NCI-H446 (cell line): ENCODE measurements at places on chromosomes 6 and 20.

DNA sequence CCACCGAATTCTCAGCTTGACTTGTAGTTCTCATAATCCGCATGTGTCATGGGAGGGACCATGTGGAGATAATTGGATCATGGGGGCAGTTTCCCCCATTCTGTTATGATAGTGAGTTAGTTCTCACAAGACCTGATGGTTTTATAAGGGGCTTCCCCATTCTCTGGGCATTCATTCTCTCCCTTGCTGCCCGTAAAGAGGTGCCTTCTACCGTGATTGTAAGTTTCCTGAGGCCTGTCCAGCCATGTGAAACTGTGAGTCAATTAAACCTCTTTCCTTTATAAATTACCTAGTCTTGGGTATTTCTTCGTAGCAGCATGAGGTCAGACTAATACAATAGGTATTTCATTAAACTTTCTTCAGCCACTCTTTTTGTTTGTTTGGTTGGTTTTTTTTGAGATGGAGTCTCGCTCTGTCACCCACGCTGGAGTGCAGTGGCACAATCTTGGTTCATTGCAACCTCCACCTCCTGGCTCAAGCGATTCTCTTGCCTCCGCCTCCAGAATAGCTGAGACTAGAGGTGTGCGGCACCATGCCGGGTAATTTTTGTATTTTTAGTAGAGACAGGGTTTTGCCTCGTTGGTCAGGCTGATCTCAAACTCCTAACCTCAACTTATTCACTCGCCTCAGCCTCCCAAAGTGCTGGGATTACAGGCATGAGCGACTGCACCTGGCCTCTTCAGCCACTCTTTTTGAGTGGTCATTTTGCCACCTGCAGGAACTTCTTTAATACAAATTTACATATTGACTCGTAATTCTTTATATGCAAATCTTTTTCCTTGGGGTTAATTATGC, 36.3 kb downstream of the GSTA2 start:
- no peak for DNase-seq

- no peak for DNase-seq
Observed at GRCh38 chr6:45441851-45442453, 64.2 kb upstream of the SUPT3H start.

DNA sequence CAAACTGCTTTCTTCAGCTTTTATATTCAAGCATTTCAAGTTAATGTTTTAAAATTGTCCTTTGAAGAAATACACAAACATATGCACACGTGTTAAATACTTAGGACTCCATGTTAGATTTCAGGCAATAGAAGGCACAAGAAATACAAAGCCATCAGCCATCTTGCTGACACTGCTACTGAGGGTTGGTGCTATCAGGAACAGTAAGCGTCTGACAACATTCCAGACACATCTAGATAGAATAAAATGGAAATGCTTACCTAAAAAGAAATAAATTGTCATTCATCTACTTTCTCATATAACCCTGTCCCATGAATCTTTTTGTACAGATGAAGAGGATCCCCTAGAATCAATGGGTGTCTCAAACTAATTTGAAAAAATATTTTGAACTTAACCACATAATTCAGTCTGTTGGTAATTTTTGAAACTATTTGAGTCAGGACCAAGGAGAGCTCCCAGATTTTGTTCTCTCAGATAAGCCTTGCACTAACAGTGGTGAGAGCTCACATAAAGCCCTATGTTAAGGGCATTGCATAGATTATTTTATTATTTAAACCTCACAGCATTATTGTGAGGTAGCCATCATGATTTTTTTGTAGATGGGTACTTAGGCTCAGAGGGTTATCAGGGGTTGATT, 631.1 kb upstream of the POU3F2 start:
- no peak for DNase-seq

DNA sequence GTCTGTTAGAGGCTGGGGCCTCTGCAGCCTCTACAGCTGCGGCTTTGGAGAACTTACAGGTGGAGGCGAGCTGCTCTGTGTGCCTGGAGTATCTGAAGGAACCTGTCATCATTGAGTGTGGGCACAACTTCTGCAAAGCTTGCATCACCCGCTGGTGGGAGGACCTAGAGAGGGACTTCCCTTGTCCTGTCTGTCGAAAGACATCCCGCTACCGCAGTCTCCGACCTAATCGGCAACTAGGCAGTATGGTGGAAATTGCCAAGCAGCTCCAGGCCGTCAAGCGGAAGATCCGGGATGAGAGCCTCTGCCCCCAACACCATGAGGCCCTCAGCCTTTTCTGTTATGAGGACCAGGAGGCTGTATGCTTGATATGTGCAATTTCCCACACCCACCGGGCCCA, 2.6 kb downstream of the TRIM39 start:
- DNase-seq = no peak

DNA sequence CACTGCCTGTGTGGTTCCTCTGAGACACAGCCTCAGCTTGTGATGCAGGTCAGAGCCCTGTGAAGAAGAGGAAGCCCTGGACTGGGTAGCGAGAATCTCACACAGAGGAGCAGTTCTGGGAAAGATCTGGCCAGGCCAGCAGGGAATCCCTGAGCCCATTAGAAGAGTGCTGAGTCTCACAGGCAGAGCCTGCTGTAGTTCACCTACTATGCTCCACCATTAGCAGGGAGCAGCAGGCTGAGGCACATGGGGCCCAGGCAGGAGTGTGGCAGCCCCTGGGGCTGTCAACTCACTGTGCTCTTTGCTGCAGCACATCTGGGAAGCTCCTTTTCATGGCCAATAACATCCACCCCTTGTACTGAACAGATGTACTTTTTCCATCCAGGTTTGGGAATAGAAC, 146.8 kb upstream of the B3GAT2 start:
- DNase-seq = no peak

GRCh38 chr6:109760208-109760607, 69.1 kb downstream of the FIG4 start:
- no peak for DNase-seq

DNA sequence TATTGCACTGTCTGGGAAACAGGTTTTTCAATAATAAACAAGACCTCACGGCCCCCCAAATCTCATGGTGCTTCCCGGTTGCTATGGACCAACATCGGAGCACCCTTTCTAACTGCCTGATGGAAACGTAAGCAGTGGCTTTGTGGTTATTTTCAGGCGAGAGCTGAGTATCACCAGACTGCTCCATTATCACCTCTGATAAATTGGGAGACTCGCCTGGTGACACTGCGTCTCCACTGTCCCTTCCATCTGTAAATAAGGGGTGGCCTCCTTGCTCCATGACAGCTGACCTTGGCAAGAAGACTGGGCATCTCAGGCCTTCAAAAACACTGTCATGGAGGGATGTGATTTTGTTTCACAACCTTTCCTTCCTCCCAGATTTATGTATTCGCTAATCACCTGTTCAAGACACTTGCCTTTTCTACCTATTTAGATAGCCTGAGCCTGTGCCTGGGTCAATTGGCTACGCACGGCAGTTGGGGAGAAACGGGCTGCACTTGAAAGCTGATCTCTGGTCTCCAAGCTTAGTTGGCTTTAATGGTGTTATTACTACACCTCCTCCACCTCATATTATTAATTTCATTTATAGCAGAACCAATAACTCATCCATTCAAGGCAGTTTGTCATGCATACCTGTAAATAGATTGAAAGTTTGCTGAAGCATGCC, 17.7 kb upstream of the CDH4 start:
- no peak for DNase-seq

DNA sequence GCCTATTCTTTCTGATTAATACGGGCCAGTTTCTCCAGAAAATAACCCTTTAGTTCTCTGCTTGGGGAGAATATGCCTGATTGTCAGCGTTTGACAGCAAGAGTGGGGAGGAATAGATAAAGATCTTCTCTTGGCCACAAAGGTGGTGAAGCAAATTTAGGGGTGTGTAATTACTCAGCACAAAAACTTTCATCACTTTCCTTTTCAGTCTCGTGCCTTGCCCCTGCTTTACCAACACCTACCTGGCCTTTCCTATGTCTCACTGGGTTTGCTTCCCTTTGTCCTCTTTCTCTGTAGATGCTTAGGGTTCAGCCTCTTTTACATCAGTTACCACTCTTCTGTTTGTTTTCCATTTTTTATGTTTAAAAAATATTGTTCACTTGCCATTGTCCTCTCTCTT, 99.2 kb downstream of the MCHR2 start:
- DNase-seq = no peak

DNA sequence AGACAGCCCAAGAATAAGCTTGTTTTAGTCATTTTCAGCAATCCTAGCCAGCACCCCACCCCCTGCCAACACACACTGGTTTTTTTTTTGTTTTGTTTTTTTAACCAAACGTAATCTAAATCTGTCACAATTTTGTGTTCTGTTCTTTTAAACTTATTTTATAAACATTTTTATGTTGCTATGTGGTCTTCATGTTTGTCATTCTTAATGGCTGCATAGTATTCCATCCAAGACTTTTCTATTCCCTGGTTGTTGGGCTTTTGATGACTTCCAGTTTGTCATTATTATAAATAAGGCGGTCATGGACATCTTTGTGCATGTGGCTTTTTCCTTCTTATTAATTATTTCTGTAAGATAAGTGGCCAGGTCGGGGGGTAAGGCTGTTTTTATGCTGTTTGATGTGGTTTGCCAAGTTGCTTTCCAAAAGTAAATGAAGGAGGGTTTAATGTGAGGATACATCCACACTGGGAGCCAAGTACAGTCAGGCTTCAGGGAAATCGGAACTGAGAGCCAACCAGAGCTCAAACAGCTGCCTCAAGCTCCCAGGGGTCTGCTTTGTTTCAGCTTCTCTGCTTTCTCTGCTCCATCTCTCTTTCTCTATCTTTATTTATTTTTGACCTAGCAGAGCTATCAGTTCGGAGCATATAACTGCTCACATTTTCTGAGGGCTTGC, 125.8 kb downstream of the VEGFA start:
- no peak for DNase-seq
